ENCODE measurements at places on chromosomes 2 and 18.

GRCh38 chr2:49948091-49948490, 793.8 kb upstream of the FSHR start:
- no peak for DNase-seq

- no peak for DNase-seq
These were observed 176.4 kb upstream of the RAB6C start for GRCh38 chr2:129803032-129803431.

- no peak for DNase-seq
These were observed 50.0 kb upstream of the PAPOLG start for GRCh38 chr2:60706021-60706420.

- no peak for DNase-seq
These were observed 93.9 kb downstream of the KLF7 start for GRCh38 chr2:207071820-207072219.

- no peak for DNase-seq
These were observed 20.6 kb downstream of the EIF4E2 start for GRCh38 chr2:232571026-232571474.

DNA sequence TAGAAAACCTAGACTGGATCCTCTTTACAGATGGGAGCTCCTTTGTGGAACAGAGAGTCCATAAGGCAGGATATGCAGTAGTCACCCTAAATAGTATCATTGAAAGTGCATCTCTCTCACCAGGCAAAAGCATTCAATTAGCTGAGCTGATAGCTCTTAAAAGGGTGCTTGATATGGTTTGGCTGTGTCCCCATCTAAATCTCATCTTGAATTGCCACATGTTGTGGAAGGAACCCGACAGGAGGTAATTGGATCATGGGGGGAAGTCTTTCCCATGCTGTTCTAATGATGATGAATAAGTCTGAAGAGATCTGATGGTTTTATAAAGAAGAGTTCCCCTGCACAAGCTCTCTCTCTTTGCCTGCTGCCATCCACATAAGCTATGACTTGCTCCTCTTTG, 96.2 kb upstream of the RMP24 start:
- DNase-seq: no peak

GRCh38 chr2:9401646-9402371, 21.5 kb downstream of the ITGB1BP1 start:
- DNase-seq: no peak

GRCh38 chr2:146681991-146682390, 1162.8 kb upstream of the ACVR2A start:
- DNase-seq: no peak

DNA sequence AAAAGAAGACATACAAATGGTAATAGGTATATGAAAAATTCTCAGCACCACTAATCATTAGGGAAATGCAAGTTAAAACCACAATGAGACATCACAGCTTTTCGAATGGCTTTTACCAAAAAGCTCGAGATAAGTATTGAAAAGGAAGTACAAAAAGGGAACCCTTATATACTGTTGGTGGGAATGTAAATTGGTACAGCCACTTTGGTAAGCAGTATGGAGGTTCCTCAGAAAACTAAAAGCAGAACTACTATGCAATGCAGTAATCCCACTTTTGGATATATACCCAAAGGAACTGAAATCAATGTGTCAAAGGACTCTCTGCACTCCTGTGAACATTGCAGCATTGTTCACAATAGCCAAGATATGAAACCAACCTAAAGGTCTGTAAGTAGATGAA, 107.5 kb upstream of the SPATS2L start:
- no peak for DNase-seq

- DNase-seq: no peak
These were observed 13.5 kb downstream of the INPP4A start for GRCh38 chr2:98458207-98458606.

GRCh38 chr2:211673133-211673905, 865.3 kb downstream of the ERBB4 start:
- no peak for DNase-seq

DNA sequence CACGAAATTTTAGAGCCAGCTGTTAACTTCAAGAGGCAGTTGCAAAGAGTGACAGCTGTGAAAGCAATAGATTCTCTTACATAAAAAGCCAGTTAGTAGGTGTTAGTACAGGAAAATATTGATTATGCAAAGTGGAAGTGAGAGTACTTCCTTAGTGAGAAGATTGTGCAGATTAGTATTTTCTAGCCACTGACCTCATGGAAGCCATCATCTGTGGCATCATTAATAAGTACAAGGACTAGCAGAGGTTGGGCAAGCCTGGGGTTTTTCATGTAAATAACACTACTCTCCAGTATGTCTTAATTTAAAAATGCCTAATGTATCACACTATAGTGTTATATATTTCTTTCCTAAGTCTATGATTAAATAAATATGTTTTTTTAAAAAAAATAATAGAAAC, 166.2 kb upstream of the DTNA start:
- no peak for DNase-seq
